ENCODE measurements at places on chromosomes 1 and 21.

DNA sequence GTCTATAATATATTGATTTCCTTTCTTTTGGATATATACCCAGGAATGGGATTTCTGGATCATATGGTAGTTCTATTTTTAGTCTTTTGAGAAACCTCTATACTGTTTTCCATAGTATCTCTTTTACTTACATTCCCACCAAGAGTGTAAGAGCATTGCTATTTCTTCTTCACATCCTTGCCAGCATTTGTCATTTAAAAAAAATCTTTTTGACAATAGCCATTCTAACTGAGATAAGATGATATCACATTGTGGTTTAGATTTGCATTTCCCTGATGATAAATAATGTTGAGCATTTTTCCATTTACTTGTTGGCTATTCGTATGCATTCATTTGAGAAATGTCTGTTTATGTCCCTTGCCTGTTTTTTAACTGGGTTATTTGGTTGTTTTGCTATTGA, 467.4 kb downstream of the COL11A1 start:
- no peak for DNase-seq

- no peak for DNase-seq
Observed at GRCh38 chr1:239155466-239156091, 230.8 kb upstream of the CHRM3 start.

DNA sequence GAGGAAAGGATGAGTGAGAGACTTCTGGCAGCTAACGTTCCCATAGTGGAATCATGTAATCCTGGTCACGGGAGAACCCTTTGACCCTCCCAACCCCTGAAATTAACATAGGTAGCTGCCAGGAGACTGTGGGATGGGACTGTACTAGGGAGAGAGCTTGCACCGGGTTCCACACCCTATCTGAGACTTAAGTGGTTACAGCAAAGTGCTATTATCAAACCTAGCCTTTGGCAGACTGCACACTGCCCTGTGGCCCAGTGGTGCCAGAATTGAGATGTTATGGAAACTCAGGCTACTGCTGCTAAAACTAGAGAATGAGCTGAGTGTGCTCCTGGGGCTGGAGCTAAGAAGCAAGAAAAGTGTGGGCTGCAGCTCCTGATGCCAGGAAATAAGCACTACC, 79.6 kb upstream of the PDC start:
- DNase-seq: no peak

GRCh38 chr1:31730336-31731048, 26.7 kb upstream of the COL16A1 start:
- DNase-seq: no peak

GRCh38 chr1:68751723-68752122, 254.8 kb upstream of the DEPDC1 start:
- DNase-seq: no peak

GRCh38 chr1:40853885-40854170, 8.3 kb downstream of the CITED4 start:
- DNase-seq: no peak

GRCh38 chr1:61320575-61320974, 238.2 kb downstream of the NFIA start:
- no peak for DNase-seq

GRCh38 chr1:17168091-17168876, 36.6 kb upstream of the PADI1 start:
- no peak for DNase-seq

- no peak for DNase-seq
Observed at GRCh38 chr1:205775717-205776056, 405 bp upstream of the RAB29 start.

DNA sequence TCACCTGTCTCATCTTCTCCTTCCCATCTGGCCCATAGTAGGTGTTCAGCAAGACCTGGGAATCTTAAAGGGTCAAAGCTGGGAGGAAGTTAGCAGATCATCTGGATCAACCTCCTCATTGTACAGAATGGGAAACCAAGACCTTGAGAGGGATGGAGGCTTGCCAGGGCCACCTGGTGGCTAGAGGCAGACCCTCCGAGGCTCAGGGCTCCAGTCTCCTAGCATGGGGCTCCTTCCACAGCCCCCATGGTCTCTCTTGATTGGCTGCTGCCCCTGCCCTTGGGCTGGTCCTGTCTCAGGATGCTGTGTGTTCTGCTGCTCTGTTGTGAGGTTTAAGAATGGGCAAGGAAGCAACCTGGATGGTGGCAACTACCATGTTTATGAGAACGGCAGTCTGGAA, 68.7 kb upstream of the CNTN2 start:
- DNase-seq: no peak

- DNase-seq: peak; percentile 33
Observed at GRCh38 chr1:54985556-54985955, 5.1 kb downstream of the TMEM61 start.

GRCh38 chr1:153922076-153922971, 448 bp downstream of the GATAD2B start:
- DNase-seq: no peak

DNA sequence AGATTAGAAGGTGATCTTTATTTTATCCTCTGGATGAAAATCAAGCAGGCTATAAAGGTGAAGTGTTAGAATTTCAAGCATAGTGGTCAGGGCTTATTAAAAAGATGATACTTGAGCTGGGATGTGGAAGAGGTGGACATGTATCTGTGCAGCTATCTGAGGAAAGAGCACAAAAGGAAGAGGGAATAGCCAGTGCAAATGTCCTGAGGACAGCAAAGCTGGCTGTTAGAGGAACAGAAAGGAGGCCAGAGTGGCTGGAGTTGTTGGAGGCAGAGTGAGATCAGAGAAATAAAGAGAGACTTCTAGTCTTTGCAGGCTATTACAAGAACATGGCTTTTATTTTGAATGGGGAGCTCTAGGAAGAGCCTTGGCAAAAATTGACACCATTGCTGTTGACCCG, 4.4 kb upstream of the SERTAD4 start:
- no peak for DNase-seq

DNA sequence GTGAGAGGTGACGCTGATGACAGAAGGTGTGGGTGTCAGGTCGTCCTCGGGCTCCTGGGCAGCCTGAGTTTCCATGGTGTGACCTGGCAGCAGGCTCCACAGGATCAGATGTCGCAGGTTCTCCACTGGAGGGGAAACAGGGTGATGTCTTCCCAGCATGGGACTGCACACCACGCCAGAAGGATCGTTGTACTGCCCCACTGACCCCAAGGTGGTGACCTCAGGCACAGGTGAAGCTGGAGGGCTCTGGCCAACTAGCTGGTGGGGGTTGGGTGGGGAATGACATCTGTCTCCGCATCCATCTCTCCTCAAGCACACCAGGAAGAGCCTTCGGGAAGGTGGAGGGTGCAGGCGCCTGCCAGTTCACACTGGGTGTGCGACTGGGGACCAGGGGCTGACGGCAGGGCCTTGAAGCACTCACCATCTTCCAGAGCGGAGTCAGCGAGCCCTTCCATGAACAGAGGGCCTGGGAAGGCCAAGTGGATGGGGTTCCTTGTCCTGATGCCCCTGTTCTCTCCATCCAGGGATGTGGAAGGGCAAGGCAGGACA, 19.4 kb downstream of the LRRC71 start:
- no peak for DNase-seq

DNA sequence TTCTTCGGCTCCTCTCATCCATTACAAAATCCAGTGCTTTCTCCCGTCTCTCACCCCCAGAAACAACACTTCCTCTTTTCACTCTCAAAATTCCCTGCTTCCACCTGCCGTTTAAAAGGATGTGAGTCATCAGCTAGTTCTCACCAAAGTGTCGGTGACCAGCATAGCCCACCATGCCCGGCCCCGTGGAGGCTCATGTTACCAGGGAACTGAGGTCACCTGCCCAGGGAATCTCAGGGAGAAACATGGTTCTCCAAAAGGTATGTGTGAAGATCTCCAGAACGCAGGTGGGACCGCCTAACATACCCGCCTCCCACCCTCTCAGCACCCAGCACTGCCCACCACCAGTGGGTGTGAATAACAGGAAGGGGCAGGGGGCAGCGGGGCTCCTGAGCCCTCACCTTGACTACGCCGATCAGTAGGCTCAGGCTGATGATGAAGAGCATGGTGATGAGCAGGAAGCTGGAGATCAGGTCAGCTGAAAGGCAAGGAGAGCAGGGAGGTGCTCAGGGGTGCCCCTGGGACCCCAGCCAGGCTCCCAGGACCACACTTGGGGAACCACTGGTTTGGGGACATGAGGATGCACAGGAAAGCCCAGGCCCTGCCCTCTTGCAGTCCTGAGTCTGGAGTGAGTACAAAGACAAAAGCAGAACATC, 16.2 kb downstream of the LAPTM5 start:
- no peak for DNase-seq

DNA sequence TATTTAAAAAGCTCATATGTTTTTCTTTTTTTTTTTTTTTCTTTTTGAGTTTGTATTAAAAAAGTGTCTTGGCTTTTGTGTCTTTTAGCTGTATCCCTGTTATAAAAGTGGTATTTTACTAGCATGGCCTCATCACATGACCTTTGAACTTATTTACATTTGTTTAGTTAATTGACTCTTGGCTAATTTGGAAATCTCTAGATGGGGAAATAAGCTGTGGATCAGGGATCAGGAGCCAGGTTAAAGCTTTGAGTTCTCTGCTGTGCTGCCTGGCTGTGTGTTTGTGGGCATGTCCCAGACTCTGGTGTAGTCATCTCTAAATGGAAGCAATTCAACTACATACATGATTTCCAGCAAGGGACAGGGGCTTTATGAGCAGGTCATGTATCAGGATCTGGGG, 56.5 kb downstream of the HHAT start:
- no peak for DNase-seq

DNA sequence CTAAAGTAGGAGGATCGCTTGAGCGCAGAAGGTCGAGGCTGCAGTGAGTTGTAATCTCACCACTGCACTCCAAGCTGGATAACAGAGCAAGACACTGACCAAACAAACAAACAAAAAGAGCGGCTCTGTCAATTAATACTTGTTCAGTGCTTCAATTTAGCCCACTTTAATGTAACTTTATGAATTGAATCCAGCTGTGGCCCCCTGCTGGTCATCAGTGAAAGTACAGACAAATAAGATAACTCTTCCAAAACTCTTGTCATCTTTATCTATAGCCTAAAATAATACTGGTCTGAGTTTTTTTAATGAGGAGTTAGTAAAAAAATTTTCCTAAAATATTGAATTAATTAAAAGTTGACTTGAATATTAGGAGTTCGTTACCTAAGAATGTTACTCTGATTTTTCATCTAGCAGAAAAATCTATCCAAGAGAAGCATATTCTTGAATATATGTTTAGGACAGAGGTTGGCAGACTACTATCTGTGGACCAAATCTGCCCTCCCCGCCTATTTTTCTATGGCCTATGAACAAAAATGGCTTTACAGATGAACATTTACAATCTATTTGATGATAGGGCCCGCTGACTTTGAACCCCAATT, 26.1 kb downstream of the ATP5PF start:
- DNase-seq: peak; percentile 76
